ENCODE measurements at places on chromosomes 1 and 21. TPM values are rescaled to one million over a fixed set of nuclear protein-coding genes. Genes with fewer than 3 reads are reported as not detected.

DNA sequence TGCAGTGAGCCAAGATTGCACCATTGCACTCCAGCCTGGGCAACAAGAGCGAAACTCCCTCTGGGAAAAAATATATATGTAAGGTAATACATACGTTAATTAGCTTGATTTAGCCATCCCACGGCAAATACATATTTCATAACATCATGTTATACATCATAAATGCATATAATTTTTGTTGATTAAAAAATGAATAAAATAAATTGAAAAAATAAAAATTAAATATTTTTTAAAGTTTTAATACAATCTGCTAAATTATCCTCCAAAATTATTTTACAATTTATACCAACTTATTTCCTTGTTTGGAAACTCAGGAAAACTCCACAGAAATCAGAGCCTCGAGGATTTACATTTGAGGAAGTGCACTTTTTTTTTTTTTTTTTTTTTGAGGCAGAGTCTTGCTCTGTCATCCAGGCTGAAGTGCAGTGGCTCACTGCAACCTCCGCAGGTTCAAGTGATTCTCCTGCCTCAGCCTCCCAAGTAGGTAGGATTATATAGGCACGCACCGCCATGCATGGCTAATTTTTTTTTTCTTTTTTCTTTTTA, 12.6 kb upstream of the IPO9 start:
- no peaks in the 10 kb centered on the region for H3K27me3 ChIP-seq
- DNase-seq, result no peak
- H3K27ac ChIP-seq, result no peak overlapping the region
- peaks cover 27% of the 10 kb centered on the region for H3K36me3 ChIP-seq
- no peak overlapping the region for H3K4me3 ChIP-seq

- H3K27me3 ChIP-seq, result no peaks in the 10 kb centered on the region
- no peak overlapping the region for H3K4me3 ChIP-seq
- no peaks in the 10 kb centered on the region for H3K36me3 ChIP-seq
- no peaks in the 10 kb centered on the region for H3K4me1 ChIP-seq
- DNase-seq, result no peak
Measured at GRCh38 chr1:167685844-167686243, 35.9 kb upstream of the MPZL1 start.

DNA sequence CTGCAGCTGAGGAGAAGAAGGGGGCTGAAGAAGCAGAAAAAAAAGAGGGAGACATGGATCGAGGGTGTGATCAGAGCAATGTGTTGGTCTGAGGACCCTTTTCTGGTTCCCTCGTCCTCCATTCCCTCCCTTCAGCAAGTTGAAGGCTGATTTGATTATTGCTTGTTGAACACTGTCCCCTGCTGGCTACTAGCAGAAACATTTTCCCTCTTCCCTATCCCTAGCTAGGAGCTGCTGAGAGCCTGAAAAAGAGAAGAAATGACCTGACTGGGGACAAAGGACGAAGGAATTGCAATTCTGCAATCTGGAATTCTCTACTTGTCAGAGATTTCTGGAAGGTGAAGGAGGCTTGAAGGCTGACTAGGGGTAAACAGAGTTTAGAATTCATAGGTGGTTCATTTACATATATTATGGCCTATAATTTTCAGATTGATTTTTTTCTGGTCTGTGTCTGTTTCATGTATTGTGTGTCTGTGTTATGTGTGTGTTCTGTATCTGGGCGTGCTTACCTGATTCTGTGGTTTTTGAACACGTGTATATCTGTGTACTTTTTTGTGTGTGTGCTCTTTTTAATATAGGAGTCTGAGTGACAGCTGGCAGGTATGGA, 9.8 kb downstream of the NHLH1 start:
- no peaks in the 10 kb centered on the region for H3K4me1 ChIP-seq
- H3K4me3 ChIP-seq, result no peak overlapping the region
- H3K27me3 ChIP-seq, result no peaks in the 10 kb centered on the region
- H3K36me3 ChIP-seq, result no peaks in the 10 kb centered on the region
- peak; percentile 61 for DNase-seq

GRCh38 chr1:201096977-201097856, 15.0 kb downstream of the CACNA1S start:
- H3K4me3 ChIP-seq, result no peak overlapping the region
- DNase-seq, result no peak
- H3K27me3 ChIP-seq, result no peaks in the 10 kb centered on the region
- no peaks in the 10 kb centered on the region for H3K4me1 ChIP-seq

DNA sequence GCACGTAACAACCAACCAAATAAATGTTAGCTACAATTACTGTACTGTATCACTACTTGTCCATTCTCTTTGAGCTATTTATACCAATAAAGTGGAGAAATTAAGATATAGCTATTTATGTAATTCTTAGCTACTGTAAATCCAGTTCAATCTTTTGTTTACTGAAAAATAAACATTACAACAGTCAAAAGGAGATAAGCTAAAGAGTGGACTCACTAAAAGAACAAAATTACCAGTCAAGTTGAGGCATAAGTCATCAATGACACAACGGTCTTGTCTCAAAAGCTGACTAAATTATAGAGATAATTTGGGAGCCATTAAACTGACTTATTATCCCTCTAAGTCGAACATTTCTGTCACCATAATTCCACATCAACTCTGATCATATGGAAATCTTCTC, 22.5 kb downstream of the TGFBR3 start:
- H3K36me3 ChIP-seq, result no peaks in the 10 kb centered on the region
- H3K4me3 ChIP-seq, result no peak overlapping the region
- no peaks in the 10 kb centered on the region for H3K27me3 ChIP-seq
- no peaks in the 10 kb centered on the region for H3K4me1 ChIP-seq

- H3K4me1 ChIP-seq, result no peaks in the 10 kb centered on the region
- H3K27me3 ChIP-seq, result no peaks in the 10 kb centered on the region
- no peak overlapping the region for H3K4me3 ChIP-seq
- H3K36me3 ChIP-seq, result no peaks in the 10 kb centered on the region
- no peak for DNase-seq
Measured at GRCh38 chr1:190852611-190853010, 374.9 kb upstream of the BRINP3 start.

- no peaks in the 10 kb centered on the region for H3K27me3 ChIP-seq
- no peaks in the 10 kb centered on the region for H3K4me1 ChIP-seq
- H3K4me3 ChIP-seq, result no peak overlapping the region
- no peak overlapping the region for H3K27ac ChIP-seq
- no peak for DNase-seq
Measured at GRCh38 chr1:154499446-154499845, 2.6 kb upstream of the TDRD10 start.

DNA sequence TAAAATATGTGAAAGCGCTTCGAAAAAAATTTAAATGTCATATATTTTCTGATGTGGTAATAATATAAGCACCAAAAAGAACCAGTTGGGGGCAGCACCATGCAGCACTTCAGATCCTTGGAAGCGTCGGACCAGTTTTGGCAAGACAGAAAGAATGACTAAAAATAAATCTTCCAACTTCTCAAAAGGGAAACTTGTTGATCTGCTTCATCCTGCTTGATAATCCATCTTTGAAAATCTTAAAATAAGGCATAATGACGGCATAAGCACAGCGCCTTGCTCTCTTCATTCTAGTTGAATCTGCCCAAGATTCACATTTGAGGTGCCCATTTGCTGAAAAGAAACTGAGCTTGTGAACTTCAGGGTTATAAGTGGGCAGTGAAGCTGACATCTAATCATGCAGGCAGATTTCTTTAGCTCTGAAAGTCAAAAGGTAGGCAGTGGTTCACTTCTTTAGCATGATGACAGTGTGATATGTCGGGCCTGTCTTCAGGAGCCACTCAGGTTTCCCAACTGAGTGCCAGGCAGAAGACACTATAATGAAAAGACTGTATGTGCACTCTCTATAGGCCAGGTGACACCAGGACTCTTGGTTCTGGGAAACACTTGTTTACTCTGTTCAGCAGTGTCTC, 19.8 kb upstream of the MUTYH start:
- peaks cover 13% of the 10 kb centered on the region for H3K4me1 ChIP-seq
- no peak overlapping the region for H3K27ac ChIP-seq
- DNase-seq, result no peak
- H3K36me3 ChIP-seq, result no peaks in the 10 kb centered on the region

- H3K27me3 ChIP-seq, result no peaks in the 10 kb centered on the region
- H3K4me3 ChIP-seq, result no peak overlapping the region
- H3K4me1 ChIP-seq, result no peaks in the 10 kb centered on the region
Measured at GRCh38 chr1:15628003-15628402, 10.7 kb downstream of the DDI2 start.

- no peaks in the 10 kb centered on the region for H3K27me3 ChIP-seq
- no peak for DNase-seq
- peaks cover 6% of the 10 kb centered on the region for H3K4me1 ChIP-seq
- H3K27ac ChIP-seq, result no peak overlapping the region
- no peak overlapping the region for H3K4me3 ChIP-seq
- H3K36me3 ChIP-seq, result no peaks in the 10 kb centered on the region
Measured at GRCh38 chr1:20727746-20728316, 4.7 kb downstream of the SH2D5 start.

DNA sequence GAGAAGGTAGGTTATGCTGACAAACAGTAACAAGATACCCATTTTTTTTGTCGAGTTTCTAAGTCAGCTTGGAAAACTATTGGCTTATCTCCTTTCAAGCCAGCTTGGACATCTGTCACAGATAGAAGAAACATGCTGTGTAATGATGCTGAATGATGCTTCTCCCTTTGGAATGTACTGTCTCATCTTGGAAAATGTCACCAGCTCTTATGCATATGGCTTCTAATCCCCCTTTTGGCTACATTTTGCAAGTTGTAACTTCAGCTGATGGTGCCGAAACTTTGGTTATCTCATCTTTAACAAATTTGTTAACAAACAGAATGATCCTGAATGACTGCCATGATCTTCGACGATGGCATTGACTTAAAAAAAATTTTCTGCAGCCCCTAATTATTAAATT, 68.8 kb upstream of the ST6GALNAC3 start:
- no peaks in the 10 kb centered on the region for H3K36me3 ChIP-seq
- no peak overlapping the region for H3K27ac ChIP-seq
- DNase-seq, result no peak
- no peaks in the 10 kb centered on the region for H3K27me3 ChIP-seq
- H3K4me1 ChIP-seq, result no peaks in the 10 kb centered on the region

- H3K4me1 ChIP-seq, result no peaks in the 10 kb centered on the region
- no peaks in the 10 kb centered on the region for H3K27me3 ChIP-seq
- H3K27ac ChIP-seq, result no peak overlapping the region
- H3K4me3 ChIP-seq, result no peak overlapping the region
Measured at GRCh38 chr1:89743788-89744187, 77.0 kb upstream of the LRRC8D start.

- H3K4me3 ChIP-seq, result no peak overlapping the region
- peak; percentile 19 for DNase-seq
- H3K27ac ChIP-seq, result no peak overlapping the region
- no peaks in the 10 kb centered on the region for H3K27me3 ChIP-seq
- no peaks in the 10 kb centered on the region for H3K36me3 ChIP-seq
Measured at GRCh38 chr21:34243562-34243961, 120.2 kb upstream of the KCNE2 start.

GRCh38 chr1:234658138-234658537, 48.2 kb upstream of the IRF2BP2 start:
- no peak overlapping the region for H3K27ac ChIP-seq
- H3K27me3 ChIP-seq, result no peaks in the 10 kb centered on the region
- H3K36me3 ChIP-seq, result no peaks in the 10 kb centered on the region
- peak; percentile 8 for DNase-seq

DNA sequence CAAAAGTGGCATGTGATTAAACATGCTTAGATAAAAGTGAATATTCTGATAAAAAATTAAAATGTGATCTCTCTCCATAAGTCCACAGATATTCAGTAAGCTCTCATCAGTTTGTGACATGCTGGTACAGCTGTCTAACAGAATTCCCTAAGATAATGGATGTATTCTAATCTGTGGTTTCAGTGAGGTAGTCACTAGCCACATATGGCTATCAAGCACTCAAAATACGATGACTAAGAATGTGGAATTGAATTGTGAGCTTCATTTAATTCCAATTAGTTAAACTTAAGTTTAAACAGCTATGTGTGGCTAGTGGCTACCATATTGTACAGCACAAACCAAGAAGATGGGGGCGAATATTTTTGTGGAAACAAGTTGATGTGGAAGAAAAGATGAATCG, 4.1 kb upstream of the REG4 start:
- no peaks in the 10 kb centered on the region for H3K36me3 ChIP-seq
- H3K4me1 ChIP-seq, result peaks cover 14% of the 10 kb centered on the region
- no peak overlapping the region for H3K27ac ChIP-seq

GRCh38 chr1:230062521-230062920, 4.5 kb upstream of the GALNT2 start:
- DNase-seq, result no peak
- peaks cover 5% of the 10 kb centered on the region for H3K4me1 ChIP-seq
- no peaks in the 10 kb centered on the region for H3K36me3 ChIP-seq
- no peak overlapping the region for H3K4me3 ChIP-seq

GRCh38 chr1:199780948-199781670, 246.4 kb upstream of the NR5A2 start:
- H3K27ac ChIP-seq, result no peak overlapping the region
- peaks cover 31% of the 10 kb centered on the region for H3K4me1 ChIP-seq
- H3K36me3 ChIP-seq, result no peaks in the 10 kb centered on the region
- H3K4me3 ChIP-seq, result no peak overlapping the region
- DNase-seq, result no peak

DNA sequence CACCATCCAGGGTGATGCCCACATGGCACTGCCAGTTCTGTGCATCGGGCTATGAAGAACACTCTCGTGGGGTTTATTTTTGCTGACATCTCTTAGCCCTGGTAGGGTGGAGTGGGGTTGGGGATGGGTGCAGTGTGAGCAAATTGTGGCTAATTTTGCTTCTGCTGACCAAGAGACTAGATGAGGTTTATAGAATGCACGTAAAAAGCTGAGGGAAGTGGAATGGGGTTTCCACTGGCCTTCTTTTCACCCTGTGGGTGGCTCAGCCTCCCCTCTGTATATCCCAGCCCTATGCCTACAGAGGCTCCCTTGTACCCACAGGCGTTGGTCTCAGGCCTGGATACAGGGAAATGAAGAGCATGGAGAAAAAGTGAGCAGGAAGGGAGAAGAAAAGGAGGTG, 44.1 kb upstream of the RAB4A start:
- no peaks in the 10 kb centered on the region for H3K27me3 ChIP-seq
- H3K27ac ChIP-seq, result no peak overlapping the region
- DNase-seq, result no peak
- H3K4me3 ChIP-seq, result no peak overlapping the region

- DNase-seq, result no peak
- H3K4me3 ChIP-seq, result no peak overlapping the region
- no peaks in the 10 kb centered on the region for H3K4me1 ChIP-seq
- no peaks in the 10 kb centered on the region for H3K36me3 ChIP-seq
- H3K27ac ChIP-seq, result no peak overlapping the region
Measured at GRCh38 chr1:232728507-232729263, 76.5 kb upstream of the MAP10 start.

The CD2 gene
- 0.57 TPM for total RNA-seq

The PRELP gene
- total RNA-seq, result 0.10 TPM

The STIL gene
- total RNA-seq, result 34.4 TPM

The LCE1E gene
- total RNA-seq, result not detected

The CLEC20A gene
- total RNA-seq, result not detected

The BTF3L4 gene
- 56.6 TPM for total RNA-seq

The REN gene
- total RNA-seq, result 0.47 TPM

The ANKRD45 gene
- total RNA-seq, result 0.44 TPM

The PLA2G2D gene
- total RNA-seq, result not detected

The CFHR5 gene
- total RNA-seq, result not detected

All from HCT116 (cell line).